Kasumi-1 (cell line): ENCODE measurements at places on chromosomes 3 and 15.
A peak's percentile ranks its signal among the peaks of the same experiment; 100 is the strongest.

GRCh38 chr3:133230195-133230594, 169.7 kb upstream of the BFSP2 start:
- DNase-seq, result no peak

DNA sequence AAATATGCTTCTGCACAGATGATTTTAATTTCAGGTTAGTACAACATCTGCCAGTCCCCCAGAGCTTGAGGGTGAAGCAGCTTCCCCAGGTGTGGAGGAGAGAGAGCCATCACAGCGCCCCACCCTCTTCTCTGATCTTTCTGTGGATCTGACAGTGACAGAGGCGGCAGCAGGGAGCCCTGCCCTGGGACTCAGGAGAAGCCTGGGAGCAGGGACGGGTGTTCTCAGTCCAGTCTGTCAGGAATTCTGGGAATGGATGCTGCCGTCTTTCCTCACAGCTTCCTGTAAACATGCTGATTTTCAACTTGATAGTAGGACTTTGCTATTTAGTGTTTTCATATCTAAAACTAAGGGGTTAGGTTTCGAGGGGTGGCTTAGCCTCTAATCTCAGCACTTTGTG, 11.4 kb upstream of the RAB8B start:
- DNase-seq, result no peak

- peak; percentile 66 for DNase-seq
Measured at GRCh38 chr15:52082197-52083036, 30.2 kb downstream of the BCL2L10 start.

DNA sequence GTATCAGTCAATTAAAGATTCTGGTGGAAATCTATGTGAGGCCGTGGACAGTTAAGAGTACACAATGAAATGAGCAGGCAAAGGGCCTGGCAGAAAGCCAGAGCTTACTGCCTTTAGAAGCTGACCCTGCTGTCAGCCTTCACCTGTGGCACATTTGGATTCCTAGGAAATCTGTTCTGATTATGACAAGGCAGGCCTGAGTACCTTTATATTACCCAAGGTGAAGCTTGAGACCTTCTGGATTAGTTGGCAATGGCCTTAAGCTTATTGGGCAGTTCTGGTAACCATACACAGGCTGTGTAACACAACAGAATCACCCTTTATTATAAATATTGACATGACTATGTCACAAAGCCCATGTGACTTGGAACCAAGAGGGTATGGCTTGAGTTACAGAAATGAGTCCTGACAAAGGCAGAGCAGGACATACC, 43.2 kb downstream of the NBEAL2 start:
- DNase-seq, result no peak

- DNase-seq, result no peak
Measured at GRCh38 chr3:154926721-154927120, 153.4 kb upstream of the MME start.

DNA sequence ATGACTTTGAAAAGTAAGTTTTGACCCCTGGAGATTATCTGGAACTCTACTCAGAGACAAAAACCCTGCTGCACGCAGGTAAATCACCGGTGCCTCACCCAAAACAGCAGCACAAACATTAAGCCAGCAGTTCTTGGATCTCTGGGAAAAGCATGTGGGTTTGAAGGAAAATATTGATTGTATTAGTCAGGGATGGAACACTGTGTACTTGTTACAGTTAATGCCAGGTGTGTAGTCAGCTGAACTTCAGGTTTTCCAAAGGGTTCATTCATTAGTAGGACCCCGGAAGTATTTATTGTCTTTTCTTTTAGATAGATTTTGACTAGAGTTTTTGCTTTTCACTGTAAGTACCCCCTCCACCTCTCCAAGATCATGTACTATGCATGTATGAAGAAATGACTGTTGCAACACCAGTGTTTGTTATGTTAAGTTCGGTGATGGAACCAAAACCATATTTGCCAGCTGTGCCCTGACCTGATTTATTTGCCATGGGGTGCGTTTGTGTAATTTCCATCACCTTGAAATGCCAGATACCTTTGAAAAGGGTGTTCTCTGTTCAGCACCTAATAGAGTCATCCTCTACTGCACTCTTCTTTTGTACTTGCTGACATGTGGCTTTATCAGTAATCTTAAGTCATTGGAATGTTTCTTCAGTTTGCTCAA, 14.5 kb downstream of the ARHGEF26 start:
- DNase-seq, result no peak

- peak; percentile 23 for DNase-seq
Measured at GRCh38 chr3:56894881-56895431, 93.2 kb upstream of the ARHGEF3 start.

DNA sequence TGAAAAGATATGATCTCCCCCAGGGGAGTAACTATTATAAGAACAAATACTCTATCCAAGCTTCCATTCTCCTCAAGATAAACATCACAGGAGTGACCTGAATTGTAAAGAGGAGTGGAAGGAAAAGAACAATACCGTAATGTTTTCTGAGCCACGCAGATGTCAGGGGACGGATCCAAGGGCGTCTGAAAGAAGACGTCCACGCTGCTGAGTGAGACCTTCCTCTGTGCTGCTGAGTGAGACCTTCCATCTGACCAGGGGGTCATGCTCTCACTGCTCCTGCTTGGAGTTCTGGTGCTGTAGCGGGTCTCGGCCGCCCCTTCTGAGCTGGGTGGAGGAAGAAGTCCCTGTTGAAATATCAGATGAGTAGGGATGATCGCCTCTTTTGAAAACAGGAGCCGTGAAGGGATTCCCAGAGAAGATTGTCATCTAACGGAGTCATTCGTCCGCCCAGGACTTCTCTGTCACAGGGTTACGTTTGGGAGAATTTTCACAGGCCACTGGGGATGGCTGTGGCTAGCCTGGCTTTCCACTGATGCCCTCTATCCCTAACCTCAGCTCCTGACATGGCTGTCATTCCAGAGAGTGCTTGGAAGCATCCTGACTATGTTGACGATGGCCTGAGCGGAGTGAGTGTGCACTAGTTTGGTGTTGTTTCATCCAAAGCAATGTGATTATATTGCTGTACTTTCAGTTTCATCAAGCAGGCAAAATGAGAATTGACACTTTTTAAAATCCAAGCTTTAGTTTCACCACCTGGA, 184.9 kb downstream of the APBA2 start:
- DNase-seq, result no peak

GRCh38 chr3:59821274-59821673, 771.4 kb upstream of the CFAP20DC start:
- no peak for DNase-seq

DNA sequence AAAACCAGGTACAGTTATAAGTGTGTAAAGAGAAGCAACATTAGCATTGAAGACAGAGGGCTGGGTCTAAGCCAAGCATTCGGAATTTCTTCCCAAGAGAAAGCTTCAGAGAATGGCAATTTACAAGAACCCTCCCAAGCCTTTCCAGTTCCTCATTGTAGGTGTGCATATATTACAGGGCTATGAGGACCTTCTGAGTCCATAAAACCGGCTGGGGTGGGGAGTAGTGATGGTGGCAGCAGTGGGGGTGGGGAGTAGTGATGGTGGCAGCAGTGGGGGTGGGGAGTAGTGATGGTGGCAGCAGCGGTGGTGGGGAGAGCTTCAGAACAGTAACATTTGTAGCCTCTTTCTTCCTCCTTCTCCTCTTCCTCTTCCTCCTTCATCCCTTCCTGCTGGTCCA, 368.7 kb upstream of the UMPS start:
- no peak for DNase-seq

DNA sequence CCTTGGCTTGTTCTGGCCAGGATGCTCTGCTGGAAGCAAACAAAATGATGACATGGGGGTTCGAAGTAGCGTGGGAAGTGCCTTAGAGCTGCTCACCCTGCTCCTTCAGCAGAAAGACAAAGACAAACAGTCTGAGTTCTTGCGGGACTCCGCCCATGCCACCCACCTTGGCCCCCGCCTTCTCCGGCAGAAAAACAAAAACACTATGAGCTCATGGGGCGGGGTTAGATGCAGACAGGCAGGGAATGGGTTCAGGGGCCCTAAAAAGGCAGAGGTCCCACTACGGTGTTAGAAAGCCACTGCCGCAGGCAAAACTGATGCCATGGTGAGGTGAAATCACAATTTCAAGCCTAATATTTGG, 9.7 kb upstream of the NCKIPSD start:
- DNase-seq, result no peak

DNA sequence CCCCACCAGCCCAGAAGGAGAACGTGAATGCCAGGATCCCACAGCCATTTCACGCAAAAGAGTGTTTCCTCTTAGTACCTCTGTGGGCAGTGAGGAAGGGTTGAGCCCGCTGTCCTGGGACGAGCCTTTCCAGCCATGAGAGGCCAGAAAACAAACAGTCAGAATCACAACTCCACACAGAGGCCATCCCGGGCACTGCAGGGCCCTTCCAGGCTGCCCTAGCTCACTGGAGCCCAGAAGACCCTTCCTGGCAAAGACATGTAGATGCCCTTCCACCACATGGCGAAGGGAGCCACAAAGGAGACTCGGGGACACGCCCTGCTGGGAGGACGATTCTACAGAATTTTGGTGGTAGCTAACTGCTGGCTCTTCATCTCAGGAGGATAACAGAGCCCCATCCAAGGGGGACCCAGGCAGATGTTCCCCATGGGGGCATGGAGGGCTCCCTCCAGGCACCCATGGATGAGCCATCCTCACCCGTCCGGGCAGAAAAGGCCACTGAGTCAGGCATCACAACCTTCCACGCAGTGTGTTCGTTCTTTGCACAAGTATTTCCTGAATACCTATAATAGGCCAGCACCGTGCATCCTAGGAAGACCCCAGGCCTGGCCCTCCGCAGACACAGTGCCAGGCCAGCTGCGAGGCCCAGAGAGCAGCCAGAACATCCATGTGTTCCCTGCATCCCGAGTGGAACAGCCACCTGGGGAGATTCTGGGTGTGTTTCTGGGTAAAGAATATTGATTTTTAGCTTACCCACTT, 47.2 kb downstream of the SLC12A8 start:
- no peak for DNase-seq

DNA sequence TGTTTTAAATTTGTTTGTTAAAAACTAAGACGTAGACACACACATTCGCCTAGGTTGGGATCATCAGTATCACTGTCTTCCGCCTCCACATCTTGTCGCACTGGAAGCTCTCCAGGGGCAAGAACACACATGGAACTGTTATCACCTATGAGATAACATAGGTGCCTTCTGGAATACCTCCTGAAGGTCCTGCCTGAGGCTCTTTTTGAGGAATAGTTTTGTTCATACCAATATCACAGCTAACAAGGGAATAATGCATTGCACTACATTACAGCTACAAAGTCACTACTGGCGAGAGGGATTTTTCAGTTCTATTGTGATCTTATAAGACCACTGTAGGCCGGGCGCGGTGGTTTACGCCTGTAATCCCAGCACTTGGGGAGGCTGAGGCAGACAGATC, 29.9 kb downstream of the ZWILCH start:
- DNase-seq, result no peak

DNA sequence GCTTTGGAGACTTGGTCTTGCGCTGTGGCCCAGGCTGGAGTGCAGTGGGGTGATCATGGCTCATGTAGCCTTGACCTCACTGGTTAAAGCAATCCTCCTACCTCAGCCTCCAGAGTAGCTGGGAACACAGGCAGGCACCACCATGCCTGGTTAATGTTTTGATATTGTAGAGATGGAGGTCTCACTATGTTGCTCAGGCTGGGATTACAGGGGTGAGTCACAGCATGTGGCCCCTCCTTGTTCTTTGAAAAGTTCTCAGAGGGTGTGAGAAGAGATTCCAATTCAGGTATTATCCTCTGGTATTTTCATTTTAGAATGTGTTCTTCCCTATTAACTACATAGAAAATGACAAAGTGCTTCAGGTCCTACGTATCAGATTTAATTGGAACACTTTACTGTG, 51.9 kb upstream of the RPL32 start:
- no peak for DNase-seq

- peak; percentile 37 for DNase-seq
Measured at GRCh38 chr15:32651229-32651837, 9.8 kb downstream of the SCG5 start.

GRCh38 chr3:163438760-163439159, 1639.5 kb downstream of the SI start:
- DNase-seq, result no peak

DNA sequence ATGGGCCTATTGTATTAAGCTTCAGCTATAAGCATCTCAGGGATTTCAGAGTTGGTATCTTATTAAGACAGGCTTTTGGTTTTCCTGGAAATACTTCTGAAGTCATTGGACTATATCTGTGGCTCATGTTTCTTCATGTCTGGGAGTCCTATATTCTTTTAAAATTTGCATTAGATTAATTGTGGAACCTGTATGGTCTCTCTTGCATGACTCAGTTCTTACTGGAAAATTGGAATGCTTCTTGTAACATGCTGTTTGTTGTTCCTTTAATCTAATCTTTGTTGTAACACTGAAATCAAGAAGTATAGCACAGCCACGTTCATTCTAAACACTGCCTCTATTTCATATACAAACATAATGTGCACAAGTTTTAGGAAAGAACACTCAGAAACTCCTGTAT, 208.1 kb downstream of the RBMS3 start:
- no peak for DNase-seq

- DNase-seq, result no peak
Measured at GRCh38 chr3:195134431-195134830, 136.5 kb downstream of the XXYLT1 start.

GRCh38 chr3:59704292-59704691, 654.5 kb upstream of the CFAP20DC start:
- no peak for DNase-seq

- DNase-seq, result no peak
Measured at GRCh38 chr15:22978691-22979237, 1.4 kb downstream of the CYFIP1 start.

- DNase-seq, result no peak
Measured at GRCh38 chr3:124107104-124107890, 115.4 kb upstream of the ROPN1 start.

- DNase-seq, result no peak
Measured at GRCh38 chr3:42476225-42477125, 26.0 kb upstream of the VIPR1 start.

DNA sequence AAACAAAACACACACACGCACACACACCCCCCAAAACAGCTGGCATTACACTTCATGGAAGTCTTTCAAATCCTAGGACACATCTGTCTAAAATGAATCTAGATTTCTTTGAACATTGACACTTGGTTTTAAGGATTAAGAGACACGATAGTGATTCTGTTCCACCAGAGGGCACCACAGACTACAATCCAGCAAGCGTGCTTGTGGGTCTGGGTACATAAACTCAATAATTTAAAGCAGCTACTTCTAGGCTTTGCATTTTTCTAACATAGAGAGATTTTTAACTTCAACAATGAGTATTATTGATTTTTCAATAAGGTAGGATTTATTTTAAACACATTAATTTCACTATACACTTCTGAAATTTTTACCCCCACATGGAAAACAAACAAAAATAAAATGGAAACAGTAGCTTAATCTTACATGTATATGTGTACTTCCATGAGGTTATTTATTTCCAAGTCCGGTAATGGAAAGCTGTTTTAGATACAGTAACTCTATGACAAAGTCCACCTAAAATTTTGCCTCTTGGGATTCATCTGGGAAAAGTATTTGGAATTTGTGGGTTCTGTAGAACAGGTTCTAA, 564.0 kb upstream of the TGFBR2 start:
- DNase-seq, result peak; percentile 75

GRCh38 chr15:60385620-60386552, 11.9 kb downstream of the ANXA2 start:
- DNase-seq, result no peak
